ENCODE measurements at places on chromosomes 2 and 18.

- DNase-seq: no peak
These were observed 41.0 kb downstream of the CROCC2 start for GRCh38 chr2:240947176-240947575.

- DNase-seq: no peak
These were observed 102.0 kb downstream of the CHN1 start for GRCh38 chr2:174903264-174903556.

DNA sequence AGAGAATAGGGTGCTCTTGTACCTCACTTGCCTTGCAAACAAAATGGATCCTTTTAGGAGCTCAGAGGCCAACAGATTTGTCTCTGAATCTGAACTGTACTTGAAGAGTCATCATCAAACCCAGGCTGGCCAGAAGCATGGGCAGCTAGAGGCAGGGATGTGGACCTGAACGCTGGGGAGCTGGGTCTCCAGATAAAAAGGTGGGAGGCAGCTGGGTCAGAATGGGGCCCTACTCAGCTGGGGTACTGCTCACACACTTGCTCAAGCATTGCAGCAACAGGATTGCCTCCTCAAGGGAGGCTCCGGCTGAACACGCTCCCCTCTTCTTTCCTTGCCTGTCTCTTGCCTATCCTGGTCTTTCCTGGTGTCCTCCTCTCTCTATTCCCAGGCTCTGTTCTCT is 57.3 kb upstream of the SIX3 start:
- no peak for DNase-seq

DNA sequence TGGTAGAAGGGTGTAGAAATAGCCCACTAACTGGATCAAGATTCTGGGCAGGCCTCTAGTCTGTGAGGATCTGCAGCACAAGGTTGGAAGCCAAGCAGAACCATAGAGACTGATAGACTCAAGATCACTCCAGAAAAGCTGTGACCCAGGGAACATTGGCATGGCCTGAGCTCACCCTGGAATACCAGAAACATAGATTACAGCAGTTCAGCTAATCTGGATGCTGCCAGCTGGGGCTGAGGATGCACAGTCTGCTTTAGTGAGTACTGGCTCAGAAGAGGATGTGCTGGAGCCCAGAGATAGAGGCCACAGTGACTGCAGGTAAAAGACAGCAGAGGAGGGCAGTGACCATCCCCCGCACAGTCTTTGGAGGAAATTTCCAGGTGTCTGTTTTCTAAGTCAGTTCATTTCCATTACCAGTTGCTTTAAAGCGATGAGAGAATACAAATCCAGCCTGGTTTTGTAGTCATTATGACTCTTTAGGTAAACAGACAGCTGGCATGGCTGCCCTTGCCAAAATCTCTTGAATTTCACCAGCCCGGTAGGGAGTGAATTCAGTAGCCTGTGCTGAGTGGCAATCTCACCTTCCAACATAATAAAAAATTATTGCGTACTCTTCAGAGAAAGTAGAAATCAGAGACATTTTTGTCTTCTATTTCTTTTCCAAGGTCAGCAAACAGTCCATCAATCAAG is 119.2 kb downstream of the ANTXR1 start:
- DNase-seq: no peak

- peak; percentile 47 for DNase-seq
These were observed 449.5 kb upstream of the PKDCC start for GRCh38 chr2:41598161-41598894.

DNA sequence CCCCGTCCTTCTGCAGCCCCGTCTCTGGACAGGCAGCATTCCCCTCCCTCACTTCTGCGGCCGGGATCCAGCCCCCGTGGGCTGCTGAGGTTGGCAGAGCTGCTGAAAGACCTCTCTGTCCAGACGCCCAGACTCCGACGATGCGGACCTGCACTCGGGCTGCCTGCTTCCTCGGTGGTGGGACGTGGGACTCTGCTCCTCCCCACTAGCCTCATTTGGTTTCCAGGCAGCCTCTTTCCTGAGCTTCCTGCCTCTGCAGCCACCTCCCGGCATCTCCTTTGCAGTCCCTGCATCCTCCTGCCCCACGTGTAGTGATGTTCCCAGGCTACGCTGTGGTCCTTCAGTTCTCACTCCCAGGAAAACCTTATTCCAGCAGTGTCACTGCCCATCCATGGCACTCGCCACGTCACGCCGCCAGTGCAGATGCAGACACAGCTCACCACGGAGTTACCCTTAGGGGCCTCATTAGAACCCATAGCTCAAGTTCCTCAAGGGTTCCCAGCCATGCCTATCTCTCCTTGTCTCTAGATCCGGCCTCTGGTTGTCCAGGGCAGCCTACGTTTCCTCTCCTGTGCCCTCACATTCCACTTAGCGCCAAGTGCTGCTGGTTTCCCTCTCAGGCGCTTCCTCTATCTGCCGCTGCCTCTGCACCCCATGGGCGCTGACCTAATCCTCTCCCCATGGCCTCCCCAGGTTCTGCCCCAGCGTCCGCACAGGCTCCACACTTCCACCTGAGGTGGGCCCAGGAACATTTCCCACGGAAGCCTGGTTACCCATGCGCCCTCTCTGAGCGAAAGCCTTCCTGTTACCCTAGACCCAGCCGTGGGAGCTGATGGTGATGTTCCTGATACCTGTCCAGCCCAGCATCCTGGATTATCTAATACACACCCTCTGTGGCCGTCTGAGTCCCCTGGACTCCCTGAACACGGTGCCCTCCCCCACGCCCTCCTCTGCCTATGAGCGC is 318.3 kb upstream of the MYT1L start:
- DNase-seq: no peak

GRCh38 chr18:46291149-46291548 is 187.0 kb downstream of the HAUS1 start:
- no peak for DNase-seq

DNA sequence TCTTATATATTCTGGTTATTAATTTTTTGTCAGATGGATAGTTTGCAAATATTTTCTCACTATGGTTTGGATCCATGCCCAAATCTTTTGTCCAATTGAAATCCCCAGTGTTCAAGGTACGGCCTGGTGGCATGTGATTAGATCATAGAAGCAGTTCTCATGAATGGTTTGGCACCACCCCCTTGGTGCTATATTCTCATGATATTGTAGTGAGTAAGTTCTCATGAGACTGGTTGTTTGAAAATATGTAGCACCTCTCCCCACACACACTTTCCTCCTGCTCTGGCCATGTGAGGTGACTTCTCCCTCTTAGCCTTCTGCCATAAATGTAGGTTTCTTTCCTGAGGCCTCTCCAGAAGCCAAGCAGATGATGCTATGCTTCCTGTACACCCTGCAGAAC is 107.7 kb upstream of the KYNU start:
- DNase-seq: no peak

DNA sequence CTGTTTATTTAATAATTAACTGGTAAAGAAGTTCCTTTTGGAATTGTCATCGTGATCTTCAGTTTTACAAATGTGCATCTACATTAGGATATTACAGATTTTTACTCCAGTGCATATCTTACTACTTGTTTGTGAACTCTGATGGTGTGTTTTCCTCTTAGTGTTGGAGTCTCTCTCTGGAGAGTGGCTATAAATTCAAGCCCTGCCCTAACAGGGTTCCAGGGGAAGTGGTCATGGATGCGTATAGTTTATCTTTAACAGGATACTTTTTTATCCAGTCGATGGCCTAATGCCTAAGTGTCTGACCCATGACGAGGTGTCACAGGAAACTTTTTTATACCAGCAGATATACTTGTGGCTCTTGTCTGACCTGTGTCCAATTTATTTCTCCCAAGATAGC is 75.4 kb downstream of the CHN1 start:
- no peak for DNase-seq

- DNase-seq: no peak
These were observed 23.2 kb upstream of the SLC35F6 start for GRCh38 chr2:26740890-26741302.

- no peak for DNase-seq
These were observed 13.9 kb upstream of the ATP6V1B1 start for GRCh38 chr2:70921839-70922234.

DNA sequence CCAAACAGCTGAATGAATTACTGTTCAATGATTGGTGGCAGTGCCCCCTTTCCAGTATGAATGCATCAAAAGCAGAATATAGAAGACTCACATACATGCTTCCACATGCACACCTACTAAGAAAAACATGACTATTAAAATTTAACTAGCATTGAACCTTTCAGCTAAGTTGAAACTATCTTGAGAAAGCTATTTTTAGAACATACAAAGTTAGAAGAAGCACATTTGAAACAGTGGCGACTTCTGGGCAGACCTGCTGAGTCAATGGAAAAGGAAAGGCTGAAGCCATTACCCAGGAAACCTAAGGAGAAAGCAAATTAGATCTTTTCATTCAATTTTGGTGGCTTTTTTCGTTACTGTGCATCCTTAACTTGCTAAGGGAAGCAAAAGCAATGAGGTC is 55.9 kb downstream of the PLA2R1 start:
- no peak for DNase-seq

DNA sequence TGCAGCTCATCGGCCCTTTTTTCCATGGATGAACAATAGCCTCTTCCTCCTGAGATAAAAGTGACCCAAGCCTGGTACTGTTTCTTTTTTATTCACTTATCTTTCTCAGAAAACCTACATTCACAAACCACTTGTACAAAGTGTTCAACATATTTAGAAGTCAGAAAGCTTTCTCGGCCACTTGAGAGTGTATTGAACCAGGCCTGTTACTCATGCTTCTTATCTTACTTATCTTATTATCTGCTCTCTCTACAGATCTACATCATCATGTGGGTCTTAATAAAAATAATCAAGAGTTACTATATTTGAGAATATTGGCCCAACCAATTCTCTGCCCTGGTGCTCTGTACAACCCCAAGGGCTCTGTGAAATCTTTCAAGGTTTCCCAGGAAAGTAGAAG is 242.1 kb downstream of the MREG start:
- DNase-seq: no peak

- DNase-seq: no peak
These were observed 168.6 kb downstream of the ZNF407 start for GRCh38 chr18:74766251-74766650.

DNA sequence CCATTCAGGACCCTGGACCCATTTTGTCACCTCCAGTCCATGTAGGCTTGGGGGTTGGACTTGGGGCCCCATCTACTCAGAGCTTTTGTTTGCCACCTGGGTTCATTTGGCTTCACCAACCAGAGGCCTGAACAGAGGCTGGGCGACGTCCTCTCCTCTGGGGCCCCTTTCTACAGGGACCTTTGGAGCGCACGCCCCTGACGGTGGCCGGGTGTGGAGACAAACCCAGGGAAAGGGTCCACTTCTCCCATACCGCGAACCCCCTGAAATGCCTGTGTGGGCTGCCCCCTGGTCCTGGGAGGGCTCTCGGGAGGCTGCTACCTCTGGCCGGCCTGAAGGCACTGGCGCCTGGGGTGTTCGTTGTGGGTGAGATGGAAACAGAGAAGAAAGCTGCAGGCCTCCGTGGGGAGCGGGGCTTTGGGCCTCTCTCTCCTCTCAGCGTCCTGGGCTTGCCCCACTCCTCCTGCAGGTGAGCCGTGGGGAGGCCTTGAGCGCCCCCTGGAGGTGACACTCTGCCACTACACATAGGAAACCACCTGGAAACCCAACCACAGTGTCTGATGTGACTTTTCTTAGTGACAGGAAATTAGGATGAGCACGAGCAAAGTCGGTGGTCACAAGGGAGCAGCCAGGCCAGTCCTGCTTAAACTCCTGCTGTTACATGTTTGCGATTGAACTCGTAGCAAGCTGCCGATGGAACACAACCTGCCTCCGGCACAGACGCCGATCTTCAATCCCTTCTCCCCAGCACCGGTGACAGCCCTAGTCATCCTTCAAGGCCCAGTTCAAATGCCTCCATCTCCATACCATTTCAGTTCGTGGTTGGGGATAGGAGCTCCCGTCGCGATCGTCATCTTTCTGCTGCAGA is 12.0 kb upstream of the NTSR2 start:
- DNase-seq: peak; percentile 36

DNA sequence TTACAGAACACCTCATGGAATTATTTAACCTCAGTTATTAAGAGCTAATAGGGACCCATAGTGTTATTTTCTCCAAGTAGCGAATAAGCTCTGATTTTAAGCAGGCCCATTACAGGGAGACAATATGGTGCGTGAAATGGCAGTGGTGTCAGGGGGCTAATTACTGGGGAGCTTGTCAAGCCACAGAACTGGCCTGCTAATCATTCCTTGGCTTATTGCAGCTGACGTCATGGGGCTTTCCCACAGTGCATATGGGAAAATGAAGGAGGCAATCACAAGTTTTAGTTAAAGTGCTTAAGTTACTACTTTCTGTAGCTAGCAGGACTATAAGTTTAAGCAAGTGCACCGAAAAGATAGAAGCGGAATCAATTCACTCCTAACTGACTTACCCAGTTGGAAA is 262.5 kb downstream of the TGIF1 start:
- no peak for DNase-seq

GRCh38 chr2:191050640-191050987 is 36.6 kb upstream of the STAT1 start:
- no peak for DNase-seq

DNA sequence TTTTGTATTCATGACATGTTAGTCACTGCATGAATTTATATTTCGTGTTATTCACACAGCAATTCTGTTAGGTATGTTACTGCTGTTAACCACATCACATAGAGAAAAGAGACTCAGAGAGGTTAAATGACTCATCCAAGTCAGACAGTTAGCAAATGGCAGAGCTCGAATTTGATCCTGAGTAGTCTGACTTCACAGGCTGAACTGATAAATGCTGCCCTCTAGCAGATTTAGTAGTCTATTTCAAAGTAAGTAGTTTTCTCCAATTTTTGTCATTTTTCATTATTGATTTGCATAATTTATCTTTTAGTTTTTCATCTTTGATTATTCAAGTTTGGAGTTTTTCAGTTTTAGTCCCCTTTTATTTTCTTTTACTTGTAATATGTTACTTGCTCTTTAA is 58.3 kb downstream of the WDR7 start:
- DNase-seq: peak; percentile 77

DNA sequence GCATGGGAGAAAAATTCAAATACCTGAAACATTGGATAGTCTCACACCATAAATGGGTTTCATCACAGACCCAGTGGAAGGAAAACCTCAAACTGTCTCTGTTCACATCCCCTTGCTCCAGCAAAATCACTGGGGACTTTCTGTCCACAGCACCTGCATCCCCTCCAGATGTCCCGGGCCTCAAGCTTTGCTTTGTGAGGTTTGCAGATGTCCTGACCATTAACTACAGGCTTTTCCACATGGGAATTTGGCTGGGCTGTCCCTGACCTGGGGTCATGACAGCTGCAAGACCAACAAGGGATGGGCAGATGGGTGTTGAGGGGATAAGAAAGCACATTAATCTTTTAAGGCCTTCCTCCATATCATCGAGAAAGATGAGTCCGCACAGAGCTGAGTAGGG is 427.9 kb downstream of the TXNL1 start:
- no peak for DNase-seq

DNA sequence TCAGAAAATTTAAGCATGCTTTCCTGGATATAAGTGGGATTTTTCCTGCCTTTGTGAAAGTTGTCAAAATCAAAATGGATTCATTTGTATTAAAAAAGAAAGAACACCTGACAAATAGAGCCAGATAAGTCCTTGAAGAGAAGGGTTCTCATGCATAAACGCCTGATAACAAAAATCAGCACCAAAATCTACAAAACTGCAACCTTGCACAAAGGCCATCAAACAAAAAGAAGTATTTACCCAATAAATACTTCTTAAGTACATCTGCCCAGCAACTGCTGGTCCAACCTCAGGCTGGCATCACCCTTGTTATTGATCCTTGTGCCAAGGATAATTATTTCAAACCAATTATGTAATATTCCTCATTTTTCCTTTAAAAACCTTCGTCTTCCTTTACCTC is 315.9 kb downstream of the GPD2 start:
- DNase-seq: no peak

GRCh38 chr2:71560638-71561011 is 107.3 kb downstream of the DYSF start:
- no peak for DNase-seq

- no peak for DNase-seq
These were observed 68.3 kb upstream of the RND3 start for GRCh38 chr2:150555611-150556356.

GRCh38 chr2:11798701-11799435 is 52.4 kb downstream of the LPIN1 start:
- no peak for DNase-seq
